Panc1 (cell line): ENCODE measurements at places on chromosomes 3 and 15.

DNA sequence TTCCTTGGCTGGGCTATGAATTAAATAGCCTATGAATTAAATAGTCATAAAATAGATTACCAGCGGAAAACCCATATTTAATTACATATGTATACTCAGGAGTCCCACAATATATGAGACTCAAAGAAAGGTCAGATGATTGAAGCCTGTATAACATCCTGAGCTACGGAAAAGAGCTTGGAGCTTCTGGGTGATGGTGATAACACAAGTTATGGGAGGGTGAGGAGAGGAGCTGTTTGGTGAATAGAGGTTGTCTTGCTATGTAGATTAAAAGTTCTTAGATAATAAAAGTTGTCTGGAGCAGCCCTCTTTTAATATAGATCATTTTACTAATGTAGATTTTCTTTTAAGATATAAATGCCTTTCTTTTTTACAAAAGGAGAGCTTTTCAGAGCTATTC, 1.8 kb downstream of the PML start:
- no peak for DNase-seq

GRCh38 chr15:60003243-60004008, 685 bp upstream of the FOXB1 start:
- no peak for DNase-seq

- no peak for DNase-seq
These were observed 23.1 kb downstream of the TRPM1 start for GRCh38 chr15:31078471-31078870.

GRCh38 chr15:91572110-91572509, 281.4 kb upstream of the SLCO3A1 start:
- DNase-seq: no peak

DNA sequence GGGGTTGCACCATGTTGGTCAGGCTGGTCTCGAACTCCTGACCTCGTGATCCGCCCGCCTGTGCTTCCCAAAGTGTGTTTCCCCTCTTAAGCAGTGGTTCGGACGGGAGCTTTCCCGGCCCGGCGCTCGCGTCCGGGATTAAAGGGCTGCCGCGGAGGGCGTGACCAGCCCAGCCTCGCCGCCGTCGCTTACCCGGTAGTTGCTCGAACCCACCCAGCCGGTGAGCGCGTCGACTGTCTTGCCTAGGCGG, 513 bp downstream of the CLASP2 start:
- no peak for DNase-seq
